ENCODE measurements at places on chromosomes 3 and 15.

- peak; percentile 76 for DNase-seq
Observed at GRCh38 chr3:21654662-21655061, 96.3 kb downstream of the ZNF385D start.

GRCh38 chr3:184523825-184524615 lies 37.6 kb upstream of the EPHB3 start:
- peak; percentile 64 for DNase-seq

DNA sequence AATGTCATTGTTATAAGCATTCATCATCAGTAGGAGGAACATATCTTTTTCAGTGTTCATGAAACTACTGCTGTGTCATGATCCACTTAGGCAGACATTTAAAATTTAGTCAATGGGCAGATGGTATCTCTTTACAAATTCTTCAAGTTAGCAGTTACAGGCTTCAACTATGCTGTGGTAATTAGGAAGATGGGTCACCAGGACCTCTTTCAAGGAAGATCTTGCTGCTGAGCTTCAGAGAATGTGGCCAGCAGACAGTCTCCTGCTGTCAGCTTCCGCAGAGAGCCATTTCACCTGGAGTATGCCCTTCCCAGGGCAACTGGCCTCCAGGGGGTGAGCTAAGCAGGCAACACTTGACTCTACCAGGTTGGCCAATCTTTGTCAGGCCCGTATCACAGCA lies 19.4 kb downstream of the IFT57 start:
- no peak for DNase-seq

DNA sequence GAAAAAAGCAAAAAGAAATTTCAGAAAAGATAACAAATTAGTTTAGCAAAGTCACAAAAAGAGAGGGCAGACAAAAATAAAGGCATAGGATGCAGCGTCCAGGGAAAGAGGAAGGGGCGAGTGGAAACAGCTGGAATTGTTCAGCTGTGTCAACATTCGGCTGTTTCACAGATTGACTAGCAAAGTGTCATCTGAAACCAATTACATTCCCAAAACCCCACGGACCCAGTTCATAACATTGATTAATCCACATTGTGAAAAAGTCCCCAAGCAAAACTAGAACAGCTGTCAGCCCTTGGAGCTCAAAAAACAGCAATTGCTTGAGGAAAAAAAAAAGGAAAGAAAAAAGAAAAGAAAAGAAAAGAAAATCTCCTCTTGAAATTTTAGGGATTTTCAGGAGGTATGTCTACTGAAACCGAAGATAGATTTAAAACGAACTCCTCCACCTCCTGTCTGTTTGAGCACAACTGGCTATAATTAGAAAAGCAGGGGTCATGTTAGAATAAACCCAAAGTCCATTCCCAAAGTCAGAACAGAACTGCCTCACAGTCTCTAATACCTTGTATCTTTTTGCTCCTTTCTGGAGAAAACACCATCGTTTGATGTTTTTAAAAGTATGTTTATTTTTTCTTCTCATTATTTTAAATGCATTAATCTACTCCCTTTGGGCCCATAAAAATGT lies 159.6 kb downstream of the RORA start:
- DNase-seq, result no peak

- no peak for DNase-seq
Observed at GRCh38 chr3:53258600-53259426, 3.0 kb upstream of the TKT start.

- DNase-seq, result peak; percentile 4
Observed at GRCh38 chr3:186189492-186189891, 80.6 kb upstream of the ETV5 start.

GRCh38 chr15:57060799-57061198 lies 142.4 kb downstream of the TCF12 start:
- peak; percentile 81 for DNase-seq

Data from fibroblast of the aortic adventitia (primary cell).